DMS79 (cell line): ENCODE measurements at places on chromosomes 3 and 15.

DNA sequence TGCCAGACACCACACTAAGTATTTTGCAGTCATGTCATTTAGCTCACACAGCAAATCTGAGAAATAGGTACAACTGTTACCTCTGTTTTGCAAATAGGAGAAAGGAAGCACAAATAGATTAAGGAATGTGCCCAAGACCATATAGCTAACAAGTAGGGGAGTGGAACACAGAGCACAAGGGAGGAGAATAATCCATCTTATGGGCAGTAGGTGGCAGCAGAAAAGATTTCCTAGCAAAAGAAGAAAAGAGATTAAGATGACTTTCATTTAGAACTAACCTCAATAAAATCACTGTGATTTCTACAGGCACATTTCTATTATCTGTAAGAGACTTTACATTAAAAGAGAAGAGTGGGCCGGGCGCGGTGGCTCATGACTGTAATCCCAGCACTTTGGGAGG lies 49.1 kb downstream of the NR1I2 start:
- DNase-seq = no peak

GRCh38 chr3:49217688-49218470 lies 46.5 kb downstream of the KLHDC8B start:
- DNase-seq = no peak

DNA sequence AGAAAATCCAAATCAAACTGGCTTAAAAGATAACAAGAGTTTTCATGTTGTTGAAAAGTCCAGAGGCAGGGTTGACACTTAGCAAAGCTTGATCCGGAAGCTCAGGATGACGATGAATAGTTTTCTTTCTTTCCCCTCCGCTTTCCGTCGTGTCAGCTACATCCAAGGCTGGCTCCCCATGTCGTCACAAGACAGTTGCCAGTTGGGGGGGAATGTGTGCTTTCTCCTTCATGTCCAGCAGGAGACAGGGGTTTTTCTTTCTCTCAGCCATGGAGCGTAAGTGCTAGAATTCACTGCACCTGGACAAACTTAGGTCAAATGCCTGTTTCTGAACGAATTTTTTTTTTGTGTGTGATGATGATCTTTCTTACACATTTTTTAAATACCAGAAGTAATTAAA lies 273.8 kb upstream of the RGMA start:
- no peak for DNase-seq

DNA sequence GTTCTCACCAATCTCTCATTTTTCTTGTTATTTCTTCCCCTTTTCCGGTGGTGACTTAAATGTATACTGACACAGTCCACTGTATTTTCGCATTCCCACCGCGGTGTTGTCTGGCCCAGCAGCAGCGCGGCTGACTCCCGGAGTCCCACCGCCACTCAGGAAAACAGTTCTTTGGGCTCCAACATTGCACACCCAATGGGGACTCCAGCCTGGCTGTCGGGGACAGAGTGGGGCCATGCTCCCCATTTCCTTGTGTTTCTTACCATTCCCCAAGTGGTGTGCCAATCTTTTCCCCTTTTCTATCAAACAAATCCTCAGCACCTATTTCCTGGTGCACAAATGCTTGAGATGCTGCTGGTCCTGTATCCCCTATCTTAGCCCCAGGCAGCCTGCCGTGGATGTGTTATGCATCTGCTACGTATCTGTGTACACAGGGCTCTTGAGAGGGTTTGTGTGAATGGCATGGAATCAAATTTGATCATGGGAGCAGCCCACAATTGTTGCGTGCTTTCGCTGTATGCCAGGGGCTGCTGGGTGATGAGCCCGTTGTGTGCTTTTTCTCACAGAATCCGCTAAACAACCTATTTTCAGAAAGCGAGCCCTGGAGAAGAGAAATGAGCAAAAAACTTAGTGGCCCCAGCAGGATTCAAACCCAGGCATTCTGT lies 219.1 kb upstream of the RGMA start:
- DNase-seq = no peak

DNA sequence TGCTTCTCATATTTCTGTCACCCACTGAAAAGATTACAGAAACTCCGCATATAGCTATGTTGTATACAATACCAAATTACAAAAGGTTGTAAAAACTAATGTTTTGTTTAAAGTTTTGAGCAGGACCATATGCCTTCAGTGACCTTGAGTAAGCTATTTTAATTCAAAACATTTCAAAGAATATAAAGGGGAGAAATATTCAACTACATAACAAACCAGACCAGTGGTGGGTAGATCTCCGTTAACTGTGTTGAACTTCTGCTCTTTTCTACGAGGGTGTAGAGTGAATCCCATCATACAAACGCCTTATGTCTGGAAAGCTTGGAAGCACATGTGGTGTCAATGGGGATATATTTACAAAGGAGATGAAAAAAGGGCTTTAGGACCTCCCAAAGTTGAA lies 68.4 kb upstream of the NR2F2 start:
- no peak for DNase-seq

DNA sequence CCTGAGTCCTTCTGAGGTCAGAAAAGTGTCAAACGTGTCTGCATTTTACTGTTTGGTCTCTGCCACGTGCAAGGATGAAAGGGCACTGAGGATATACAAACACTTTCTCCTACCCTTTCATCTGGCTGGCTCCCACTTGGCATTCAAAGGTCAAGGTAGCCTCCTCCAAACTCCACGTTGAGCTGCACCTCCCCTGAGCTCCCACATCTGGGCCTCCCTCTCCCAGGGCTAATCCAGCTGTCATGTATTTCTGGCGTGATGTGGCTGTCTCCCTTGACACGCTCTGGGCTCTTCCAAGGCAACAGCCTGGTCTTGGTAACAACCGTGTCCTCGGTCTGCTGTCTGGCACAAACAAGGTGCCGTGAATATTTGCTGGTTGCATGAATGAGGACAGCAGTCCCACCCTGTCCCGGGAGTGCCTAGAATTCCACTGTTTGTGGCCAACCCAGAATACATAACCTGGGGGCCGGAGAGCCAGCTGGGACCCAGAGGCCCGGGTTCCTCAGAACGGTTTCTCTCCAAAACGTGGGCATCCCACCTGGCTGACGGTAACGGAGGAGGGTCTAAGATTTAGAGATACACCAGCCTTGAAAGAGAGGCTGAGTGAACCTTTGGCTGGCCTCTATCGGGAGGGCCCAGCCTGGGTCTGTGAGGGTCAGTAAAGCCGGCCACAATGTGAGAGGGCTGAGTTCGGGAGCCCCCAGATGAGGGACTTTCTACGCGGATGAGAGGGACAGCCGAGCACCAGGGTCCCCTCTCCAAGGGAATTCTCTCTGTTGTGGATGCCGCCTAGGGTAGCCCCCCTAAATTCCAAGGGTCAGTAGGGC lies 767 bp downstream of the GLT8D1 start:
- no peak for DNase-seq

- no peak for DNase-seq
Observed at GRCh38 chr3:164401923-164402322, 676.4 kb downstream of the SI start.

DNA sequence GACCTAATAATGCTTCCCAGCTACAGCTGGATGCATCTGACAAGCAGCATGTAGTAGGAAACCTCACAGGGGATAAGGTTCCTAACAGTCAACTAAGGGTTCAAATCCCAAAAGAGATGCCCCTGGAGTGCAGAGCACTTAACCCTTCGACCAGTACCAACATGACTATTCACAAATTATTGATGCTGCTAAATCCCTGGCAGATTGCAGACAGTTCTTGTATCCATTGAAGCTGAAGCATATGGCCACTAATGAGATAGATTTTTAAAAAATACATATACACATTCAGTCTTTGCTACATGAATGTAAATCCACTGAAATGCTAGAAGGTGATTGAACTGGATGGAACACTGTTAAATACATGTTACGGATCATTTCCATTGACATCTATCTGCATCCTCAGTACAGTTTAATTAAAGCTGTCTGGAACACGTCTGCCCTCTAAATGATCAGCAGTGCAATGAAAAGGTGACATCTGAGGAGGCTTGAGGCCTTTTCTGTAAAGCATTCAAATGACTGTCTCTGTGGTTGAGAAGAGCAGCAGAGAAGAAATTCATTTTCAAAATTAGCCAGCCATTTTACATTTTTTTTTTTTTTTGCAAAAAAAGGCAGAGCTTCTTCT lies 19.5 kb upstream of the NANOGP8 start:
- no peak for DNase-seq

- DNase-seq = no peak
Observed at GRCh38 chr15:92576597-92577200, 78.9 kb downstream of the FAM174B start.

DNA sequence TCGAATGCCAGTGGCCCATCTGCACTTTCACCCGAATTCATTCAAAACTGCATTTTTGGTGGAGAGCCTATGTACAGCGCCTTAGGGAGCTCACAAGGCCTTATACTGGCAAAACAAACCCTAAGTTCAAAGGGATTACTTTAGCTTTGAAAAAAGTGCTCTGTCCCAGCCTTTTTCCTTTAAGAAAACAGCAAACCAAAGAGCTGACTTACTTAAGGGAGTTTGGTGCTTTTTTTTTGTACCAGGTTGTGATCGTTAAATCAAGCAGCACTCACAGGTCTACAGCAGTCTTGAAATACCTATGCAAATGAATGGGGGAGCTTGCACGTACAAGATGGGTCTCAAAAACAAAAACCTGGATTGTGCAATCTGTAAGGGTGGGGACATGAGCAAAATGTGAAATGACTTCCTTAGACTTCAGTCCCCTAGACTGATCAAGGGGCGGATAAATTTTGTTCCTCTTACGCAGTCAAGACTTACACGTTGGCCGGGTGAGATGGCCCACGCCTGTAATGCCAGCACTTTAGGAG lies 11.6 kb upstream of the PIK3CB start:
- no peak for DNase-seq

GRCh38 chr15:60413231-60413824 lies 15.5 kb upstream of the ANXA2 start:
- no peak for DNase-seq

GRCh38 chr3:13637311-13637891 lies 88.5 kb downstream of the FBLN2 start:
- DNase-seq = no peak

GRCh38 chr3:100936931-100937330 lies 56.3 kb downstream of the ABI3BP start:
- DNase-seq = no peak

GRCh38 chr3:57157545-57157944 lies 7.6 kb downstream of the IL17RD start:
- DNase-seq = no peak

- DNase-seq = no peak
Observed at GRCh38 chr3:136249593-136249992, 547 bp upstream of the PCCB start.

DNA sequence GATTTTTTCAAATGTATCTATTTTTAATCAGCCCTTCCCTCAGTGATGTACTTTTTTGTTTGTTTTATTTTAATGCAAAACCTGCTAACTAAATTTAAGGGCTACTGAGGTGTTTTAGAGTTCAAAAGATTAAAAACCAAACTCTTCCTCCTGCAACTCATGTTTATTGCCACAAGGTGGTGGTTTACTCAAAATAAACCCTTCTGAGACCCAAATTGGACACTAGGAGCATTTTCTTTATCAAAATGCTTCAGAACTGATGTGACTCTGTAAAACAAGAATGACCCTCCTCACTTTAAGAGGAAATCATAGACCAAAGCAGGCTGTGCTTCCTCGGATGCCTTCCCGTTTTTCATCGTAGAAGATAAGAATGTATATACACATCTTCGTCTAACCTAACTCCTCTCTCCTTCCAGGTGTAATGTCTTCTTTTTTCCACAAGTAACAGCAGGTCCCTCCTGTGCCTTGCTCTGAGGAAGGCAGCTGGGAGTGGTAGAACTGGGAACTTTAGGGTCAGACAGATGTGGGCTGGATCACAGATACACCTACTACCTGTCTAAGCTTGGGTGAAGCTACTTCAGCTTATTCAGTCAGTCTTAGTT lies 2.9 kb upstream of the NME9 start:
- no peak for DNase-seq

DNA sequence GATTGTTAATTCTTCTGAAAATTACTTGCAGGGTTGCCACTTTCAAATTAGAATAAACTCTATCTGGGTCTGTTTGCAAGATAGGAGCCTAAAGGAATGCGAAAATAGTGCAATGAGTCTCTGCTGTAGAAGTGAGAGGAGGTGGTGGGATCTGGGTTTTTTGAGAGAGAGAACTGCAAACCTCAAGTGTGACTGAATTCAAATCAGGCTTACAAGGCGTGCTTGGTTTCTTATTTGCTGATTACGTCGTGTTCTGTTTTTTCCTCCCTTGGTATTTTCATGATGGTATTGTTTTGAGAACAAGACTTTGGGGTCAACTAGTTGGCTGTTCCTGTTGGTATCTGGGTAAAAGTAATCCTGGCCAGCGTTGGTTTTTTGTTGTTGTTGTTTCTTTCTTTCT lies 490.9 kb upstream of the CFAP20DC start:
- DNase-seq = no peak

GRCh38 chr15:92454555-92455105 lies 60.9 kb downstream of the ST8SIA2 start:
- no peak for DNase-seq

DNA sequence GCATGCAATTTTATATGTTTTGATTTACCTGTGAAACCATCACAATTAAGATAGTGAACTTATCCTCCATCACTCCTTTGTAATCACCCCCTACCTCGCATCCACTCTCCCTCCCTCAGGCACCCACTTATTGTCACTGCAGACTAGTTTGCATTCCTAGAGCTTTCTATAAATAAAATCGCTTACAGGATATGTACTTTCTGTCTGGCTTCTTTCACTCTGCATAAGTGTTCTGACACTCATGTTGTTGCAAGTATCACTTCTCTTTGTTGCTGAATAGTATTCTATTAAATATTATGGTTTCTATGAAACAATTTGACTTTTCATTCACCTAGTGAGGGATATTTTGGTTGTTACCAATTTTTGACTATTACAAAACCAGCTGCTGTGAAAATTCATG lies 139.3 kb downstream of the RSRC1 start:
- DNase-seq = no peak
